ENCODE measurements at places on chromosomes 16 and 17.

DNA sequence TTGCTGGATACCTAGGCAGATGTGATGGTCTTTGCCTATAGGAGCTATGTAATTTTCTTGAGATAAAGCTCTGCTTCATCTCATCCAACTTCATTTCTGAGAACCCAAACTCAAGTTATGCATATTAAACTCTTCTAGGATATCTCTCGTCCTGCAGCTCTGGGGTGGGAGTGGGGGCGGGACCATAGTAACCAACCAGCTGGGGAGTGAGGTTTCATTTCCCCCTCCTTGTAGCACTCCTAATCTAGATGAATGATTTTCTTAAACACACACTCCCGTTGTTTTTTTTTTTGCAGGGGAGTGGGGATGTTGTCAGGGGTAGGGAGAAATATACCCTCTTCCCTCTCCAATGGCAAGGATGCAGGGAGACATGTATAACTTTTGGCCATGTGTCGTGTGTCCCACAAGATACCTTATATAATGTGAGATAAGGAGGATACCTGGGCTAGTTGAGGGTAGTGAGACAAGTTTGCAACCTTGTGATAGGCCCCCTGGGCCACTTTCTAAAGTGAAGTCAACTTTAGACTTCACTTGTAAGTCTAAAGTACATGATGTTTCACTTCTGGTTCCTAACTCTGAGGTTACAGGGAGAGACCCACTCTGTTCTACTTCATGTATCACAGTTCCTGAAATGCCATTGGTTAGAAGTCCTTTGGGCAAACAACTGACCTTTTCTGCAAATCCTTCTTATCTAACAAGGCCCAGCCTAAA lies 10.5 kb upstream of the HEATR6 start:
- DNase-seq: no peak

DNA sequence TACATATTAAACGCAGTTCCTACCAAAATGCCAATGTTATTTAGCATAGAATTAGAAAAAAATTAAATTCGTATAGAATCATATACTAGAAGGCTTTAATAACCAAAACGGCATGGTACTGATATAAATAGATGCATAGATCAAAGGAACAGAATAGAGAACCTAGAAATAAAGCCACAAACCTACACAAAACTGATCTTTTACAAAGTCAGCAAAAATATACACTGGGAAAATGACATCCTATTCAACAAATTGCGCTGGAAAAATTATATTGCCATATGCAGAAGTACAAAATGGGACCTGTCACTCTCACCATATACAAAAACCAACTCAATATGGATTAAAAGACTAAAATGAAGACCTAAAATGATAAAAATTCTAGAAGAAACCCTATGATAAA lies 1882.6 kb downstream of the TP53TG3F start:
- DNase-seq: no peak

- DNase-seq: no peak
These were observed 2.9 kb downstream of the XPO6 start for GRCh38 chr16:28208824-28209223.

DNA sequence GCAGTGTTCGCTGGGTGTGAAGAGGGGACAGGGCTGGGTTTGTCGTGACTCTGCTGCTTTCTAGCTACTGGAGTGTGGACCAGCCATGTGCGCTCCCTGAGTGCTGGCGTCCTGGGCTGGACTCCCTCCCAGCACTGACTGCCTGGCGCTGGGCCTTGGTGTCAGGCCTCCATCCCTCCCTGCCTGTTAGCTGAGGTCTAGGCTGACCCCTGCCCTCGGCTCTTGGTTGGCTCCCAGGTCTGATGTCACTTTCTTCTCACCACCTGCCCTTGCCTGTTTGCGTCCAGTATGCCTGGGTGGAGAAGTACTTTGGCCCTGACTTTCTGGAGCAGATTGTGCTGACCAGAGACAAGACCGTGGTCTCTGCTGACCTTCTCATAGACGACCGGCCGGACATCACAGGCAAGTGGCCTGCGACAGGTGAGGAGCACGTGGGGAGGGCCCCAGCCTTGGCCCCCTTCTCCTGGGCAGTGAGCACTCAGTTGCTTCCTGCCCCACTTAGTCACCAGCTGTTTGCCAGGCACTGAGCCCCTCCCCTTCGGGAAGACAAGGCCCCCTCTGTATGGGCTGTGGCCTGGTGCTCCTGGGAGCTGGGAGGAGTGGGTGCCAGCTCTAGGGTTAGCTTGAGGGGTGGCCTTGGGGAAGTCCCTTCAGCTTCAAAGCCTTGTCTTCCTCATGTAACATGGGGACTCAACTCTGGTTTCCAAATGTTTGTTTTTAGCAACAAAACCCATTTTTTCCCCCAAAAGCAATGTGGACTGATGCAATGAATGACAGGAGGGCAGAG lies 41.5 kb downstream of the NT5M start:
- DNase-seq: no peak

DNA sequence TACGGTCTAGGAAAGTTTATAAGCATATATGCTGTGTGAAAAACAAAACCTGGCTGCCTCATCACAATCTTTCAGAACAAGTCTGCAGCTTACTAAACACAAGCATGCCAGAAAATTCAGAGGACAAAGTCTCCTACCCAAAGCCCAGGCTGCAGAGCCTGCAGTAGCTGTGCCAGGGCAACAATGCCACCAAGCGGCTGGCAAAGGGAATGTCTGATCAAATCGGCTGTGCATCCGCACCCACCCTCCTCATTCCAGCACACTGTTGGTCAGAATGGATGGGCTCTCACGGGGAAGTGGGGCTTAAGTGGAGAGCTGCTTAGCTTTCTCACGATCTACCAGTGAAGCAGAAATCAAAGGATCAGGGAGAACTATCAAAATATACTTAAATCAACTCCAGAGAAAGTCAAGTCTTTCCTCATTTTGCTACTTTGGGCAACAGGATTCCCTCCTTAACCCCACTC lies 73.5 kb downstream of the CYTH1 start:
- DNase-seq: peak; percentile 61

- DNase-seq: no peak
These were observed 206.0 kb upstream of the CHMP6 start for GRCh38 chr17:80785477-80786178.

GRCh38 chr16:63230421-63231040 lies 1194.3 kb upstream of the CDH8 start:
- DNase-seq: no peak

DNA sequence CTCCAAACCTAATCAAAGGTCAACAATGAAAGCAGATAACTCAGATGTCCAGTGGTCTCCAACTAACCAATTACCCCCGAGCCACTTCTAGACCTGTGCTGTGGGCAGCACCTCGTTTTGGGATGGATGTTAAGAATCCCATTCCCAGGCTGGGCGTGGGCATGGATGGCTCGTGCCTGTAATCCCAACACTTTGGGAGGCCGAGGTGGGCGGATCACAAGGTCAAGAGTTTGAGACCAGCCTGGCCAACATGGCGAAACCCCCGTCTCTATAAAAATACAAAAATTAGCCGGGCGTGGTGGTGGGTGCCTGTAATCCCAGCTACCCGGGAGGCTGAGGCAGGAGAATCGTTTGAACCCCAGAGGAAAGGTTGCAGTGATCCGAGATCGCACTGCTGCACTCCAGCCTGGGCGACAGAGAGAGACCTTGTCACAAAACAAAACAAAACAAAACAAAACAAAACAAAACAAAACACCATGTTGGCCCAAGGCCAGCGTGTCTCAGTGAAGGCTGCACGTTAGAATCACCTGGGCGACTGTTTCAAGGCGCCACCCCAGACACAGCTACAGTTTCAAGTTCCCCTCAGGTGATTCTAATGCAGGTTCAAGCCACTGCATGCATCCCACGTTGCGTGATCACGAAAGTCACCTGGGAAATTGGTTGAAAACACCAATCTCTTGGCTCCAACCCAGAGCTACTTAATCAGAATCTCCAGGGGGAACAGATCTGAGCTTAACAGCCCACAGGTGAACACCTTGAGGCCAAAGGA lies 21.3 kb downstream of the COX4I1 start:
- no peak for DNase-seq

DNA sequence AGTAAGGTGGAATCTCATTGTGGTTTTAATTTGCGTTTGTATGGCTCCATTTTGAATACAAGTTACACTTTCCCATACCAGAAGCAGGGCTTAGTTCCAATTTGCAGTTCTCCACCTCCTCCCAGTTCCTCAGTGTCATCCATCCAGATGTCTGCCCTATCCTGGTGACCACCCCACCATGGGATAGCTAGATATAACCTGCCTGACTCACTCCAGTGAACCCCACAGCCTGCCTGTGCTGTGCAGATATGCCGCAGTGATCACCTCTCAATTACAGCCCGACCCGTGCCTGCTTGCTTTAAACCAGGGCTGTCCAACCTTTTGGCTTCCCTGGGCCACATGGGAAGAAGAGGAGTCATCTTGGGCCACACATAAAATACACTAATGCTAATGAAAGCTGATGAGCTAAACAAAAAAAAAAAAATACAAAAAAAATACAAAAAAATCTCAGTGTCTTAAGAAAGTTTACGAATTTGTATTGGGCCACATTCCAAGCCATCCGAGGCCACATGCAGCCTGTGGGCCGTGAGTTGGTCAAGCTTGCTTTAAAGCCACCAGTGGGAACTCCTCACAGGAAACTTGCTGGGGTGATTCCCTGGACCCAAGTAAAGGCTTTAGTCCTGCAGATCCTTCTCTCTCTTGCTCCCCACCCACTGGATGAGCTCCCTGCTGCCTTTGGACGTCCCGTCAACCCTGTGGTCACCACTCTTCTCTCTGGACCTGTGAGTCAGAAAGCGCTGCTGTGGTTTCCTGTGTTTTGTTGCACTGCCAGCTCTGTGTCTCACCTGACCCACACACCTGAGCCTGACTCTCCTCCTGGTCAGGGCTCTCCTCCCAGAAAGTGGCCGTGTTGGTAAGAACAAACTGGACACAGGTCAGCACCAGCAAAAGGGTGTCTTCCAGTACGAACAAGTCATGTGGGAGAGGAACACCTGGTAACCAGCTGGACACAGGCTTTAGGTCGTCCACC lies 83.0 kb downstream of the EMP2 start:
- no peak for DNase-seq

DNA sequence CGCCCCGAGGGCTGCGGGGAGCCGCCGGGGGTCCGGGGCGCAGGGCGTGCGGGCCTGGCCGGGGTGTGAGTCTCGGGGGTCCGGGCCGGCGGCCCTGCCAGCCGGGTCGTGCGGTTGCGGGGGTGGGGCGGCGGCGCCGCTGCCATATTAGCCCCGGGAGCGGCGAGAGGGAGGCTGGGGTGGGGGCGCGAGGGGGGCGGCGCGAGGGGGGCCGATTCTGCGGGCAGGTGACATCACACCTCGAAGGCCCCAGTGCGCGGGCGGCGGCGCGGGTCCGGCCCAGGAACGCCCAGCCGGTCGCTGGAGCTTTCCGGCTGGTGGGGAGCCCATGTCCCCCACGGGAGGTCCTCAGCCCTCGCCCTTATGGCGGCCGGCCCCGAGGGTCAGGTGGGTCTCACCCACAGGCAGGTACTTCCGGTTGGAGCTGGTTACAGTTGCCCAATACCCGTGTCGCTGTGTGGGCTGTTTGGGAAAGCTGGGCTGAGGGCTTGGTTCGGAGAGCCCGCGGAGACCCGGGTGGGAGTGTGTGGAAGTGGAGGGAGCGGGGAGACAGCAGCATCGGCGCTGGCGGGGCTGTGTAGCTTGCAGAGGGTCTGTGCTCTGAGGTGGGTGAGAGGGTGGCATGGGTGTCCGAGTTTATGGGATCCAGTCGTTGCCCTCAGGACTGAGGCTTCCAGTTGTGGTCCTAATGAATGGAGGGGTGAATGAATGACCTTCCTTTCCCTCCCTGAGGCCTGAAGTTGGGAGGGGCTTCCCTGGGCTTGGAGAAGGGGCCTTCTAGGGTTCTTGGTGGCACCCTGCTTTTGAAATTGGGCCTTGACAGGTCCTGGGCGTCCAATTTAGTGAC lies 804 bp downstream of the ATP6V0C start:
- DNase-seq: peak; percentile 60

- DNase-seq: peak; percentile 71
These were observed 17.5 kb downstream of the COG7 start for GRCh38 chr16:23435500-23435899.

Data from CD4-positive, alpha-beta T cell treated with Interleukin-21 for 1 hour (primary cell).